Activated CD4-positive, alpha-beta memory T cell treated with anti-CD3 and anti-CD28 coated beads, Interleukin-2, amount 10 ng/mL, durations not matched to agents 7 days and 5 days (primary cell): ENCODE measurements at places on chromosomes 6 and 20.

GRCh38 chr20:49046087-49046900, at the start of gene CSE1L:
Gene CSE1L, plus strand, starts transcription at chr20:49046312. Its CDS starts 12,152 bp downstream, at chr20:49058464.
- DNase-seq, result peak; percentile 95

DNA sequence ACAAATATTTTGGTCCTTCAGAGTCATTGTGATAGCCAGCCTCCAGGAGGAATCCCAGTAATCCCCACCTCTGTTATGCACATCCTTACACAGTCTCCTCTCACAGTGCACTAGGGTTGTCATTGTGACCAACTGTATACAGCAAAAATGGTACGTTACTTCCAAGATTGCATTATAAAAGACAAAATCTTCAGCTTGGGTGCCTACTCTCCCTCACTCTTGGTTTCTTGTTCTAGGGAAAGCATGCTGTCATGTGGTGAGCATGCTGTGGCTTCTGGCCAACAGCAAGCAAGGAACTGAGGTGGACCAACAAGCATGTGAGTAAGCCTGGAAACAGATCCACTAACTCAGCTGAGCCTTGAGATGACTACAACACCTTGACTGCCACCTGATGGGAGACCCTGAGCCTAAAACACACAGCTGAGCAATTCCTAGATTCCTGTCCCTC, 130.1 kb upstream of the DST start:
- no peak for DNase-seq

- peak; percentile 30 for DNase-seq
Observed at GRCh38 chr20:25389858-25390537, 637 bp downstream of the ABHD12 start.

- DNase-seq, result no peak
Observed at GRCh38 chr6:39758905-39759605, 33.1 kb upstream of the DAAM2 start.

DNA sequence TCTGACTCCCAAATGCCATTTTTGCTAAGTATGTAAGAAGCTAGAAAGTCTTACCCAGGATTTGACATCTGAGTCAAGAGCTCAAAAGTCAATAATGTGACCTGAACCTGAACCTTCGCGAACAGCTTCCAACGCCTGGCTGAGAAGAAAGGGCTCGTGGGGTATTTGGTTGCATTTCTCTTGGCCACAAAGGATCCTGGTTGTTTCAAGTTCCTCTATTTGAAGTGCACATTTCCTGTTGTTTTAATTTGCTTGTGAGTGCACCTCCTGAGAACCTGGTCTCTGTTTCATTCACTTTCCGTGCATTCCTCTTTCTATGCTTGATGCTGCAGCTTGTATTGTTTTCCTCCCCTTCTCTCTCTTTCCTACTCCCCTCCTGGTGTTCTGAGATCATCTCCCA, 212.5 kb downstream of the FOXA2 start:
- no peak for DNase-seq

DNA sequence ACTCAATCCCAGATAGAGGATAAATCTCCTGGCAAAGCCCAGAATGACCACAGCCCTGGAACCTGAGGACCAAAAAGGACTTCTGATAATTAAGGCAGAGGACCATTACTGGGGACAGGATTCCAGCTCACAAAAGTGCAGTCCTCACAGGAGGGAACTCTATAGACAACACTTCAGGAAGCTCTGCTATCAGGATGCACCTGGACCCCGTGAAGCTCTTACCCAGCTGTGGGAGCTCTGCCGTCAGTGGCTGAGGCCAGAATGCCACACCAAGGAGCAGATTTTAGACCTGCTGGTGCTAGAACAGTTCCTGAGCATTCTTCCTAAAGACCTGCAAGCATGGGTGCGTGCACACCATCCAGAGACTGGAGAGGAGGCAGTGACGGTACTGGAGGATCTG, 992 bp downstream of the ZSCAN16 start:
- DNase-seq, result no peak

- DNase-seq, result no peak
Observed at GRCh38 chr6:2035826-2036709, 209.3 kb downstream of the GMDS start.

GRCh38 chr20:59411170-59411569, 110.8 kb downstream of the EDN3 start:
- DNase-seq, result no peak

- peak; percentile 60 for DNase-seq
Observed at GRCh38 chr6:53735896-53736295, 58.9 kb upstream of the LRRC1 start.

- DNase-seq, result no peak
Observed at GRCh38 chr6:7731294-7731693, 5.4 kb downstream of the BMP6 start.

- no peak for DNase-seq
Observed at GRCh38 chr6:129684903-129685661, 24.9 kb downstream of the ARHGAP18 start.

- DNase-seq, result no peak
Observed at GRCh38 chr6:3695065-3695817, 56.3 kb downstream of the PXDC1 start.

DNA sequence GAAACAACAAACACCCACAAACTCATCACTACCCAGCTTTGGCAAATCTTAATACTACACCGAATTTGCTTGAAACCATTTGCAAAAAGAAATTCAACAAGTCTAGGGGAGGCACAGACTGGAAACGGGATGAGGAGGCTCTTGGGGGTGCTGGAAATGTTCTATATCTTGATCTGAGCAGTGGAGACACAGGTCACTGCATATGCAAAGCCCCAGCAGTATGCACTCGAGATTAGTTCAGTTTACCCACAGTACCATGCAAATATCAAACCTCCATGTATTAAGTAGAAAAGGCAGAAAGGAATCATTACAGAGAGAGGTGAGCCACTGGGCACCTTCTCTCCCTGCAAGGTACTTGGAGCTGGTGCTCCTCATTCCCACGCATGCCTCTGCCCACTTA, 75.9 kb downstream of the PREX1 start:
- no peak for DNase-seq

- DNase-seq, result no peak
Observed at GRCh38 chr20:24366336-24367004, 103.0 kb upstream of the SYNDIG1 start.

- DNase-seq, result no peak
Observed at GRCh38 chr6:29976253-29976587, 33.9 kb downstream of the HLA-A start.

GRCh38 chr20:53387983-53388675, 205.5 kb downstream of the ZNF217 start:
- DNase-seq, result no peak

DNA sequence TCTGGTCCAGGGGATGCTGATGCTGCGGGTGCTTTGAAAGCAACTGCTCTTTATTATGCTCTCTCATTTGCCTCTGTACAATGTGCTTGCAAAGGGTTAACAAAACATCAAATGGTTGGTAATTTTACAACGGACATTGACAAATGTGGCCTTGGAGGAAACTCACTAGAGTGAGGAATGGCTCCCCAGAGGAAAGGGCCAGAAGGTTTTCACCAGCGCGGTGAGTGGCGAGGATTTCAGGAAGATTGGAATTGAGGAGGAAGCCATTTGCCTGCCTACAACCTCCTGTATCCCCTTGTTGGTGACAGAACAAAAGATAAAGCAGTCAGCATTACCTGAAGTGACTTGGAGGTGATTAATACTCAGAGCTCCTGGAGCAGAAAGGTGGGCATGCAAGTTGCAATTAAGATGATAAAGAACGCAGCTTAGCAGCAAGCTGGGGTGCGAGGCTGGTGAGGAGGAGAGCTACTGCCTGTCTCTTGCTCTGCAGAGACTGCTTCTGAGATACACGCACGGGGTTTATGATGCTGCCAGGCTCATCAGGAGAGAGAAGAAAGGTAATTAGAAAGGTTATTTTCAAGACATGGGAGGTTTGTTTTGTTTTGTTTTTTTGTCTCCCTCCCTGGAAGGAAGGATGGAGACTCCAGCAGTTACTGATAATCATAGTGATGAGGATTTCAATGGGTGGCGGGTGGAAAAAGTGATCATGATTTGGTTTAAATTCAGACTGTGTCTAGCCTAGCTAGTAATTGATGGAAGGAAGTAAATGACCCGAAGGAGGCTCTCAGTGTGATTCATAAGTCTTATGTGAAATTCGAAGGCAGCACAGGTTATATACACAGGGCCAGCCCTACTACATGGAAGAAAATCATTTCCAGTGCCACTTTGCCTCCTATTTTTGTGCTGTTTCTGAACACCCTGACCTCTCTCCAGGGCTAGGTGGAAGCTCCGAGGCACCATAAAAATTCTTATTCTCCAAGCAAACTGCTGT, 141.6 kb upstream of the DTNBP1 start:
- no peak for DNase-seq

DNA sequence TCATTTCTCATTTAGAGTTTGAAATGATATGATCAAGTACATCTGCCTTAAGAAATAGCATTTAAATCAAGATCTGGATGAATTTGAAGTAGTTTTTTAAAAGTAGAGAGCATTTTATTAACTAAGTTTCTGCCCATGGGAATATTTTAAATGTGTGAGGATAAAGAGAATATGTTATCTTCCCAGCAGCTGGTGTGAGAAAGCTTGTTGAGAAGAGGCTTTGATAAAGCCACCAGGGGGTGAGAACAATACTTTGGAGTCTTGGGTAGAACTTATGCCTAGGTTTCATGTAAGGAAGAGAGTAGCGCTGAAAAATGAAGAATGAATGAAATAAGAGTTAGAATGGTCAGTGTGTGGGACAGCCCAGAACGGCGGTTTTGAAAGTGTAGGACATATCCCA, 190.2 kb downstream of the GRM1 start:
- DNase-seq, result no peak

DNA sequence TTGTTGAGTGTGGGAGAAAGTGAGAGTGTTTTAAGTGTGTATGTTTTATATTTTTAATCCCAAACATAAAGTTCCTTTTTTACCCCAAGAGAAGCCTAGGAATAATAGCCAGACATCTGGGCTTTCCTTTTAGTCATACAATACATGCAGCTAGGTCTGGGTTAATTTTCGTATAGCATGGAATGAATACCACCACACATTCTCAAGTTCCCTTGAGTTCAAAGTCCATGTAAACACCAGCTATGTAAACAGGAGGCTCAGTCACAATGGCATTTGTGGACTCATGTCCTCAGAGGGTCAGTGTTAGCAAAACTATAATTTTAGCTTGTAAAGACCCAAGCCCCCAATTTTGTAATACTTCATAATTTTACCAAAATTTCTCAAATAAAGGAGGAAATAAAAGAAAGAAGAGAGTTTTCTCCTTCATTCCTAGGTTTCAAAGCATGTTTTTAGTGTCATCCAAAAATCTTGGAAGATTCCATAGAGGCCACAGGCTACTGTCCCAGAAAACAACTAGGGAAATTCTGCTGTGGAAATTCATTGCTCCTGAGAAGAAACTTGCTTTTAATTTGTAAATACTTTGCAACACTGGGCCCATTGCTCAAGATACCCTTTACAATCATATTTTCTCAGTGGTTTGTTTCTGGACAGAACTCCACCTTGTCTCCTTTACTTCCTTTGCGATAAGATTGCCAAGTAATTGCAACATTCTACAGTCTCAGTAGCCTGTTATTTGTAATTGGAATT, 671.2 kb downstream of the COL12A1 start:
- DNase-seq, result no peak

GRCh38 chr6:2158596-2159271, 86.7 kb downstream of the GMDS start:
- DNase-seq, result no peak

DNA sequence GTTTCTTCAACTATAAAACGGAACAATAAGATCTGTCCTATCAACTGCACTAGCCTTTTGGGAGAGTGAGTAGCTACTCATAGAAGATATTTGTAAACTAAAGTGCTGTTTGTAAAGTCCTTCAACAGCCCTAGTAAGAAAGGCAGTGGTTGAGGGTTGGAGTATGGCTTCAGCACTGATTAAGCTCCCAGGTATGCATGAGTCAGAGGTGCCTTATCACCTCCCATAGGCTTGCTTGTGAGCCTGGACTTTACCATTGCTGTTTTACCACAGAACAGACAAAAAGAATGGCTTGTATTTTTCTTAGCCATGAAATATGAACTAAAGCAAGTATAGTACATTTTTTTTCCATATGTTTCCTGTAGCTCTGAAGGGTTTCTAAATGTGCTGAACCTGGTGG, 44.1 kb downstream of the SAMD3 start:
- no peak for DNase-seq

GRCh38 chr20:14696937-14697336, 359.5 kb upstream of the FLRT3 start:
- no peak for DNase-seq

DNA sequence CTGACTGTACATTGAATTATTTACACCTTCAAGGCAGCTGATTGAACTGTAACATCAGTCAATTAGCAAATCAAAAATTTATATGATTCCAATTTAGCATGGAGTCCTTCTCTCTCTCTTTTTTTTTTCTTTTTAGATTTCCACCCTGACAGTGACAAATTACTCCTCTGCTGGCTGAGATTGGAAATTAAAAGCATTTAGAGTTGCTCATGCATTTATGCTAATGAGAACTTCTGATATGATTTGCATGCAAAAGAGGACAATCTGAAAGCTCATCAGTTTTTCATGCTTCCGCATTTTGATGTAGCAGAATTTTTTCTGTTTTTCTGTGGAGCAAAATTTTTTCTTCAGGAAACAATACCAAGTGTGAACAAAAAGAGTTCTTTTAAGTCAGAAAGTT, 130.5 kb upstream of the NOX3 start:
- no peak for DNase-seq

- DNase-seq, result no peak
Observed at GRCh38 chr6:73123632-73124329, 101.5 kb downstream of the KHDC1L start.

DNA sequence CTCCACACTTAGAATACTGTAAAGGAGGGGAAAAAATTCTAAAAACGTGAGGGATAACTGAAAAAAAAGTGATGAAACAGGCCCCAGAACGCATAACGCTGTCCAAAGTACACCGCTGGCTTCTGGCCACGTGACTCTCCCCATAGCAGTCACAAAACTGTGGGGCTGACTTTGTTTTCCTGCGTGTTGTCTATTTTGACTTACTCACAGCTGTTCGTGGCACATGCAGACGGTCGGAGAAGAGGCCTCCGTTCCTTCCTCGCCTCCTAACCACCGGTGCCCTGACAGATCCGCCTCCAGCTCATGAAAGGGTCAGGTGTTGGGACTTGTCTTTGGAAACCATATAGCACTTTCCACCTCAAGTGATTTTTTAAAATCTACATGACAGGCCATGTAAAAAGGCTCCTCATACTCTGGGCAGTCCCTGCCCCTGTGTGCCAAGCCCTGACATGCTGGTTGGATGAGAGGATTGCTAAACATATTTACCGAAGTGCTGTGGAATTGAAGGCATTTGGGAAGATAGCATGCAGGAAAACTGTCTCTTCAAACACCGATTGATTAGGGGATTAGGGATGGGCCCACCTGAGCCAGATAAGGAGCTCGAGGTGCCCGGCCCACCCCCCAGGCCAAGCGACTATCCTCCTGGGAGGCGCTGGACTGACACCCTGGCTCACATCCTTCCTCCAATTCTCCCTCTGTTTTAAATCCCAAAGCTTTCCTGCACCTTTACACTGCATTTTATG, 54.8 kb downstream of the DACT2 start:
- no peak for DNase-seq

GRCh38 chr6:105748737-105749161, 337.4 kb upstream of the PRDM1 start:
- DNase-seq, result no peak

GRCh38 chr20:35600176-35600992, 15.2 kb upstream of the SPAG4 start:
- DNase-seq, result no peak

GRCh38 chr6:168867247-168868102, 386.2 kb downstream of the THBS2 start:
- no peak for DNase-seq

GRCh38 chr6:25165177-25165576, 114.0 kb upstream of the CARMIL1 start:
- no peak for DNase-seq
